ENCODE measurements at places on chromosomes 13 and 19.

GRCh38 chr13:44231786-44232516 is 141.7 kb upstream of the SERP2 start:
- no peak for DNase-seq

DNA sequence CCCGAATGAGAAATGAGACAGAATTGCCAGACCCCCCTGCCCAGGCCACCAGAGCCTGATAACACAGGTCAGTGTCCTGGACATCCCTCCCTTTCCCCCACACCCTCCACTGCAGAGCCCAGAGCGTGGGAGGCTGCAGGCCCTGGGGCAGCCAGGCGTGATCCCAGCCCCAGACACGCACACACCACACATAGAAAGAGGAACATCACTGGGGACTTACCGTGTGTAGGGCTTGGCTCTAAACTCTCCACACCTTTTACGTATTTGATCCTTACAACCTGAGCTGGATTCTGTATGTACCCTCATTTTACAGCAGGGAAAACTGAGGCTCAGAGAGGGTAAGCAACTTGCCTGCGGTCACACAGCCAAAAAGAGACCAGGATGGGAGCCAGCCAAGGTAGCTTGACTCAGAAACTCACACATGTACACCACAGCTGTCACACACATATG is 334 bp upstream of the ANGPTL6 start:
- DNase-seq, result no peak

GRCh38 chr13:84744203-84744602 is 861.9 kb upstream of the SLITRK1 start:
- DNase-seq, result no peak

DNA sequence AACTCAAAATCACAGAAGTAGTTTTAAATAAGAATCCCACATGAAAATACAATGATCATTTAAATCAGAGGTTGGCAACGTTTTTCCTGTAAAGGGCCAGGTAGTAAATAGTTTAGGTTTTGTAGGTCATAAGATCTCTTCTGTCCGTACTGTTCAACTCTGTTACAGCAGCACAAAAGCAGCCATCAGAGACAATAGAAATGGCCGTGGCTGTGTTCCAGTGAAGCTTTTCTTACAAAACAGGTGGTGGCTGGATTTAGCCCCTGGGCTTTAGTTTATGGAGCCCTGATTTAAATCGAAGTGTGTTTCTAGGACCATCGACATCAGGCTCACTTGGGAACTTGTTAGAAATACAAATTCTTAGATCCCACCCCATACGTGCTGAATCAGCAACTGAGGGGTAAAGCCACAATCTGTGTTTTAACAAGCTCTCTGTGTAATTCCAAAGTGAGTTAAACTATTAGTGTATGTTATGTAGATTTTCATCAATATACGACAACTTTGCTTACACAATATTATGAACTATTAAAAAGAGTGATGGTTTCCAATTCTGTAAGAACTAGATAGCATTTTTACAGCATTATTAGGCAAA is 54.8 kb upstream of the MIR17HG start:
- DNase-seq, result no peak

DNA sequence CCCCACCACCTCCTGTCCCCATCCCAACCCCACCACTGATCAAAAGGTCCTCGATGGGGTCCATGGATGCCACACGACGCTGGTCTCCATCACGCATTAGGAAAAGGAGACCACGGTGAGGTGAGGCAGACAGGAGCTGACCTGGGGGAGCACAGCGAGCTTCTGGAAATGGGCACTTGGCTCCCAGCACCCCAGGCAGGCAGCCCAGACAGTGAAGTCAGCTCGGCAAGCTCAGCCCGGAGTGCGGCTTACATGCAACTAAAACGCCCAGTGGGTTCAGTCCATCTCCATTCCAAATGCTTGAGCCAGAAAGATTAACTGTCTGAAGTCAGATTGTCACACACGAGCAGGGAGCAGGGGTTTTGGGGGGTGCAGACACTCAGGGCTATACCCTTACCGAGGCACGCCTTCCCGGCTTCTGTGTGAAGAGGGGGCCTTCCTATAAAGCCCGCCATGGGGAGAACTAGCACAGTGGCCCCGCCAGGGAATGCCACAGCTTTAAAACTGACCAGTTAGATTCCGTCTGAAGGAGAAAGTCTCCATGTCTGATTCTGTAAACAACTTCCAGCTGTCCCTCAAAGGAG is 79.4 kb downstream of the SPACA7 start:
- no peak for DNase-seq

- DNase-seq, result no peak
These were observed 607.1 kb downstream of the DCT start for GRCh38 chr13:93872376-93872775.

- no peak for DNase-seq
These were observed 220.8 kb upstream of the MAB21L1 start for GRCh38 chr13:35697186-35697730.

GRCh38 chr19:5287066-5287465 is 53.5 kb downstream of the PTPRS start:
- DNase-seq, result no peak

GRCh38 chr13:47036294-47037008 is 139.6 kb upstream of the HTR2A start:
- no peak for DNase-seq

- DNase-seq, result no peak
These were observed 438.6 kb downstream of the COG6 start for GRCh38 chr13:40094056-40094455.

- peak; percentile 96 for DNase-seq
These were observed 1.2 kb downstream of the LDLR start for GRCh38 chr19:11090264-11090996.

GRCh38 chr13:57865600-57866294 is 234.2 kb downstream of the PCDH17 start:
- DNase-seq, result no peak

- no peak for DNase-seq
These were observed 6.7 kb downstream of the ZBTB32 start for GRCh38 chr19:35710784-35711723.

GRCh38 chr13:111893071-111893606 is 173.8 kb upstream of the SOX1 start:
- no peak for DNase-seq

DNA sequence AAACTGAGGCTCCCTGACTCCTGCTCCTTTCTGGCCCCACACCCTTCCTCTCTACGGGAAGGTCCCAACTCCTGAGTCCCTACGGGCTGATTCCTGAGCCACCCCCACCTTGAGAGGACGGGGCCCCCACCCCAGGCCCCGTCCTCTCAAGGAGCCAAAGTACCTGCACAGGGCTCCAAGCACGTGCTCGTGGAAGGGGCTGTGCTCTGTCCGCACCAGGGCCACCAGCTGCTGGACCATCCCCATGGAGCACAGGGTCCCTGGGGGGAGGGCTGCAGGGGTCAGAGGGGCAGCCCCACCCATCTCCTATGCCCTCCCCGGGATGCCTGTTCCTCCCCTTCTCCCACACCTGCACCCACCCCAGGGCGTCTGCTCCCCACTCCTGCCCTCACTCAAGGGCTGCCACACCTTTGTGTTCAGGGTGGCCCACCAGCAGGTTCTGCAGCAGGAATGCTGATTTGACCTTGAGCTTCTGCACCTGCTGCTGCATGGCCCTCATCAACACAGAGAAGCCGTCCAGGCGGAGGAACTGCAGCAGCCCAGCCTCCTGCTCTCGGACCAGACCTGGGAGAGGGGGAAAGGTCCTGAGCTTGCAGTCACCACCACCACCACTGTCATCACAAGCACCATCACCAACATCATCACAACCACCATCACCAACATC is 7.0 kb upstream of the PPP6R1 start:
- DNase-seq, result no peak

DNA sequence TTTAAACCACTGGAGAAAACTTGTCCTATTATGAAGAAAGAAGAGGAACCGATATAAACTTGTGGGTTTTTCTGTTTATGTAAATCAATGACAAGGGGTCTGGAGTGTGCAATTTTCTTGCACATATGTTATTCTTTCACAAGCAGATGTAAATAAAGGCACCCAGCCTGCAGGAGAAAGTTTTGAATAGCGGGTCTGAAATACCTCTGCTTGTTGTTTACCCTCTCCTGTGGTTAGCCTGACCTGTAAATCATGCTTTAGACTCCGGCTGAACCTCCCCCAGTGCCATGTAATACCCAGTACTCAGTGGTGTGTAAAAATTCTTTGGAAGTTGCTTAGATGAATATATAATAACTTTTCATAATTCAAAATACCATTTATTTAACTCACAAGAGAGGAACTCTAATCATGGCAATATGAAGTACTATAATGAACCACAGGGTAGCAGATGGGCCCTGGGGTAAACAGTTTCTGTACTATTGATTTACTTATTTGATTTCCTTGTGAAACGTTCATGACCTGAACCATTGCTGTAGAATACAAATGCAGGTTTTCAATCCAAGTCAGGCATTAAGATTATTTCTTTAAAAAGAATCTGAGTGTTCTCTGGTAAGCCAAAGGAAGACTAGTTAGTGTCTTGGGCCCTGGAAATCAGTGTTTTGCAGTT is 245.1 kb downstream of the LMO7 start:
- DNase-seq, result no peak

GRCh38 chr13:39910833-39911232 is 255.4 kb downstream of the COG6 start:
- DNase-seq, result no peak

- no peak for DNase-seq
These were observed 38.0 kb upstream of the MRI1 start for GRCh38 chr19:13726323-13726722.

DNA sequence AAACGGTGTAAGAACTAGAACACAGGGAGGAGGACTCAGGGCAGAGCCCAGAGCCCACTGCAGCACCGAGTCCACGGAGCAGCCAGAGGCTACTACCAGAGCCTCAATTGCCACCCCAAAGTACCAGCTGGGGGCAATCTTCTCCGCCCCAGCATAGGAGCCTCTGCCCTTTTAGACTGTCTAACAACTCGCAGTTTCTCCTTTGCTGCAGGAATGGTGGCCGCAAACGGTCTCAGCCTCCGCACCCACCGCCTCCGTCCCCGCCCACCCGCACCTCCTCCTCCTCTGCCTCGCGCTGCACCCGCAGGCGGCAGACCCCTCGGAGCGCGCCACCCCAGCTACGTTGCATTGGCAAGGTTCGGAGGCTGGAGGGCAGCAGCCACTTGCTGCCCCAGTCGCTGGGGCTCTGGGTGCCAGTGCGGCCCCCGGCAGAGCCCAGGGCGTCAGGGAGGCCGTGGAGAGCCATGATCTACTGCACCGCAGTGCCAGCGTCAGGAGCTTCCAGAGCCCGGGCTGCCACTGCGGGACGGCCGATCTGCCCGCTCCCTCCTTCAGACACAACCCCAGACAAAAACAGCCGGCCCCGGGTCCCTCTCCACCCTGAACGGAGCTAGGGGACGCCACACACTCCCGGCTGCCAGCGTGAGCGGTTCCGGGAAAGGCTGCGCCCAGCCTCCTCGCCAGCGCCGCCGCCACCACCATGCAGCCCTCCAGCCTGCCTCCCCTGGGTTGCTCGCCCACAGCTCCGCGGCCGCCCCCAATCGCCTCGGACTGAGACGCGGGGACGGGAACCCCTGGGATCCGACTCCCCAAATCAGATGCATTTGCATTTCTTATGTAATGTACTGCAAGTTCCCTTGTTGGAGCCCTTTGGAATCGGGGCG is 1.8 kb downstream of the FGF14 start:
- DNase-seq, result peak; percentile 52

DNA sequence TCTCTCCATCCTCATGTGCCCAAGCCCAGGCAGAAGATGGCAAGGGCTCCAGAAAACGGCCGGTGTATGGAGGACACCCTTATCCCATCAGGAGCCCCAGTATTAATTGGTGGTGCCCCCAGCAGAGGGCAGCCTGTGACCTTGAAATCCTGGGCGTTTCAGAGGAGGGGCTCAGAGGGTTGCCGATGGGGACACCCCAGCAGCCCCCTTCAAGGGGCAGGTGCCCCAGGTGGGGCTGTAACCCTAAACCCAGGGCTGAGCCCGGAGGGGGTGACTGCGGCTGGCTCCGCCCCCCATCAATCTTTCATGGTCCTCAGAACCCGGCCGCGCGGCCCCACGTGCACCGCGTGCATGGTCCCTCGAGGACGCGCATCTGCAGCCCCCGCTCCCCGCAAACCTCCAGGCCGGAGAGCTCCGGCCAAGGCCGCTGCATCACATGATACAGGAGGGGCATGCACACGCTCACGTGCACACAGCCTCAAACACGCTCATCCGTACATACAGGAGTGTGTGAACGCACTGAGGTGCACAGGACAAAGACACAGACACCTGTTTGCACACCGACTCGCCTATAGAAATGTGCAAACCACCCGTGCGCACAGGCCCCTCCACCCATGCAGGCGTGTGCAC is 949 bp downstream of the RAB3A start:
- peak; percentile 52 for DNase-seq

DNA sequence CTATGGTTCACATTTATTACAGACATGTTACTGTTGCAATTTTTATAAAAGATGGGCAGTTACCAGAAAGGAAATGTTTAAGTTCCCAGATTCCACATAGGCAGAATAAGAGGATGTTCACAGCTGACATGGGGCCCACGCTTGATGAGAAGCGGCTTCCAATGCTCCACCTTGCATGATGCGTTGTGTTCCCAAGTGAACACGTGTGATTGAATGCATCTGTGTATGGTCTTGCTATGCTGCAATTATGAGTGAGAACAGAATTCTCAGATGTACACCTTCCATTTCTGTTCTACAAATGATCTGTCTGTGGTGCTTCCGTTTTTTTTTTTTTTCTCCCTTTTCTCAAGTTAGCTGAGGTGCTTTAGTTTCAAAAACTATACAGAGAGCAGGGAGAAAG is 15.5 kb downstream of the UPF3A start:
- no peak for DNase-seq

DNA sequence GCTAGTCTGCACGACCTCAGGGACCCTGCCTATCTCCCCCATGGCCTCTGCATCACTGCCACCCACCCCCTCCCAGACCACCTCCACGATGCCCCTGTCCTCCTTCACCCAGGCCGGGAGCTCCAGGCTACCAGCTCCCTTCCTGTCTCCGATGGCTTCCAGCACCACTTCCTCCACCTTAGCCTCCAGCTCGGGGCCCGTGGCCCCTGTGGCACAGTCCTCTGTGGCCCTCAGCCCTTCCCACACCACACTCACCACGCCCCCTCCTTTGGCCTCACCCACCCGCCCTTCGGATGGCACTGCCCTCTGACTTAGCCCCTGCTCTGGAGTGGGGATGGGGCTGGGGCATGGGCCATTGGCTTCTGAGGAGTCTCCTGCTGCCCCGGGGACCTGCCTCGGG is 7.2 kb downstream of the PALM3 start:
- no peak for DNase-seq

- no peak for DNase-seq
These were observed 385.8 kb downstream of the ITGBL1 start for GRCh38 chr13:101838323-101838722.

- no peak for DNase-seq
These were observed 147.4 kb downstream of the STK24 start for GRCh38 chr13:98429531-98429930.

DNA sequence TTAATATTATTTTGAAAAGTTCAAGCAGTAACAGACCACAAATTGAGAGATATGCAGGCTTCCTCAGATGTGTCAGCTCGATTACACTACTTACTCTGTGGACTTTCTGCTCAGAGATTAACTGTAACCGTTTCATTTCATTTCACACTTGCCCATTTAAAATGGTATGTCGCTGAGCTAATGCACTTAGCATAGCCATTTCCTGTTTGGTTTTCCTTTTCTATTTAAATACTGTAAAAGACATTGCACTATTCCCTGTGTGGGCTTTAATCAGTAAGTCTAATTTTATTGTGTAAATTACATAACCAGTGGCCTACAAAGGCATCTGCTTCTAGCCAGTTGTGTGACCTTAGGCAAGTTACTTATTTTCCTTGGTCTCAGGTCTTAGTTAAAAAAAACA is 237.6 kb downstream of the LACC1 start:
- no peak for DNase-seq

- DNase-seq, result no peak
These were observed 60.8 kb downstream of the F2RL3 start for GRCh38 chr19:16949496-16950023.

- no peak for DNase-seq
These were observed 13.1 kb downstream of the ZNF773 start for GRCh38 chr19:57512845-57513244.
